ENCODE measurements at places on chromosomes 2 and 18.

GRCh38 chr2:10448576-10449485 is 704 bp upstream of the ODC1 start:
- H3K27ac ChIP-seq = peak overlapping the region; percentile 56
- no peaks in the 10 kb centered on the region for H3K36me3 ChIP-seq
- H3K4me3 ChIP-seq = peak overlapping the region; percentile 5
- peak; percentile 95 for DNase-seq
- H3K27me3 ChIP-seq = no peaks in the 10 kb centered on the region
- H3K4me1 ChIP-seq = peaks cover 3% of the 10 kb centered on the region

DNA sequence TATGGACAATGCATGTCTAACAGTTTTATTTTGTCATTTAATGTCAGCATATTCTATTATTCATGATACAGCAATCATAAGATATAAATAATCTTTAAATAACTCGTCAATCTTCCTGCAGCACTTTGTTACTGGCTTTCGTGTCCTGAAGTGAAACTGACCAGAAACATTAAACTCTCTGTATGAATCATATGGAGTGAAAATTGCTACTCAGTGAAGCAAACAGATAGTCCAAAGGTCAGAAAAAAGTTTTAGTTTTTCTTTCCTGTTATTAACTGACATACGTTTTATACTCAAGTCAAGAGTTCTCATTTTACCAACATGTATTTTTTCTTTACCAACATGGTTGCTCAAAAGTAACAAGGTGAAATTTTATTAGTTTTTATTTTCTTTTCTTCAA is 106.8 kb upstream of the GALNT5 start:
- DNase-seq = no peak
- no peaks in the 10 kb centered on the region for H3K27me3 ChIP-seq
- H3K4me3 ChIP-seq = no peak overlapping the region
- H3K27ac ChIP-seq = no peak overlapping the region

DNA sequence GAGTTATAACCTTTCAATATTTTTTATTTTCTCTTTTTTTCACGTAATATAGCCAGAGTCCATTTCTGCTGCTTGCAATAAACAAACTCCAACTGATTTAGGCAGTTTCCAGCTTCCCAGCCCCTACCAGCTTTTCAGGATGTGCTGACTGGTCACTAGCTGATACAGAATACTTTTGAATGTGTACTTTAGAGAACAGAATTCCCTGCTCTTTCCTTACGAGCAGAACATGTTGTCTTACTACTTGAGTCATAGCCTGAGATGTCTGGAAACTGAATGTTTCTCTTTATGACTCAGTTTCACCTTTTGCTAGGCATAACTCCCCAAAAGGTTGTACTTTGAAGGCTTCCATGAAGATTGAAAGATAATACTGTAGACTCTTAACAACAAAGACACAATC is 44.5 kb upstream of the KCNE4 start:
- H3K27me3 ChIP-seq = no peaks in the 10 kb centered on the region
- no peak overlapping the region for H3K4me3 ChIP-seq
- H3K4me1 ChIP-seq = no peaks in the 10 kb centered on the region
- H3K36me3 ChIP-seq = no peaks in the 10 kb centered on the region

- H3K27me3 ChIP-seq = no peaks in the 10 kb centered on the region
- no peaks in the 10 kb centered on the region for H3K4me1 ChIP-seq
- no peaks in the 10 kb centered on the region for H3K36me3 ChIP-seq
These were observed 446.1 kb downstream of the ARHGAP15 start for GRCh38 chr2:143575340-143575739.

DNA sequence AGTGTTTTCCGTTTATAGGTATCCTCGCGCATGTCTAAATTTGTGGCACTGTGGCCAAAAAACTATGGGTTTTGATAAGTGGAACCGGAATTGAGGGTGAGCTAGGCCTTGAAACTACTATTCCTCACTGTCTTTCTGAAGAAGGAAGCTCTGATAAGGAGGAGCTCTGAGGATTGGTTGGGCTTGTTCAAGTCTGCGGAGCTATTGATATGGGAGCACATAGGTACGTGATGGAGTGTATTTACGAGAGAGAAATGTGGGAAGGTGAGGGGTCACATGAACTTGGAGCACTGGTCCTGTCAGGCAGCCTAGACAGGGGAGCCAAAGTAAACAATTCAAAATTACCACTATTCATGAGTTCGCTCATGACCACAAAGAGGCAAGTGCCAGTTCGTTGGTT is 131.4 kb downstream of the BABAM2 start:
- H3K4me1 ChIP-seq = no peaks in the 10 kb centered on the region
- H3K27ac ChIP-seq = no peak overlapping the region
- no peak overlapping the region for H3K4me3 ChIP-seq
- no peak for DNase-seq
- no peaks in the 10 kb centered on the region for H3K36me3 ChIP-seq

DNA sequence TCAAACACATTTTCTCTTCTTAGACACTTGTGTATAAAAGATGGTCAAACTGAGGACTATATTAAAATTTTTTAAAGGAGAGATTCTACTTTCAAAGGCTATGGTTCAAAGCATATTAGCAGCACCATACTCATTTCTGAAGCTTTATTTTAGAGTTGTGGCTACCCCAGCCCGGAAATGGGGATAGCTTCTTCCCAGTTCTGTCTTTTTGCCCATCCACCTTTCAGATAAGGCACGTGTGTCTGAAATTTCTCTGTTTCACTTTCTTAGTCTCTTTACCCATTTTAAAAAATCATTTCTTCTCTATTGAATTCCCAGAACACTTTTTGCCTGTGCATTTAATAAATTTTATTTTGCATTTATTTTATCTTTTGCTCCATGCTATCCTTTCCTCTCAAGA is 431.5 kb downstream of the RNF144A start:
- no peak overlapping the region for H3K4me3 ChIP-seq
- no peaks in the 10 kb centered on the region for H3K27me3 ChIP-seq
- H3K27ac ChIP-seq = no peak overlapping the region
- no peaks in the 10 kb centered on the region for H3K36me3 ChIP-seq
- no peak for DNase-seq

- H3K4me3 ChIP-seq = no peak overlapping the region
- H3K27me3 ChIP-seq = no peaks in the 10 kb centered on the region
These were observed 1262.9 kb downstream of the SUCLG1 start for GRCh38 chr2:83196225-83196624.

Measured in mesendoderm (in vitro differentiated cells).